ENCODE measurements at places on chromosomes 16 and 17. TPM values are rescaled to one million over a fixed set of nuclear protein-coding genes. Genes with fewer than 3 reads are reported as not detected.

The FKBP10 gene
- not detected for total RNA-seq

DNA sequence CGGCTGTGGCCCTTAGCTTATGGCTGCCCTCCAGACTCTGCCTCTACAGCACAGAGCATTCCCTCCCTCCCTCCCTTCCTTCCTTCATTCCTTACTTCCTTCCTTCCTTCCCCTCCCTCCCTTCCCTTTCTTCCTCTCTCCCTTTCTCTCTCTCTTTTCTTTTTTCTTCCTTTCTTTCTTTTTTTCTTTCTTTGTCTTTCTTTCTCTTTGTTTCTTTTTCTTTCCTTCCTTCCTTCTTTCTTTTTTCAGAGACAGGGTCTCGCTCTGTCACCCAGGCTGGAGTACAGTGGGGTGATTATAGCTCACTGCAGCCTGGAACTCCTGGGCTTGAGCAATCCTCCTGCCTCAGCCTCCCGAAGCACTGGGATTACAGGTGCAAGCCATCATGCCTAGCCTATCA, 11.7 kb downstream of the TMEM92 start:
- H3K27ac ChIP-seq, result no peak overlapping the region
- peaks cover 4% of the 10 kb centered on the region for H3K27me3 ChIP-seq
- no peak for DNase-seq
- H3K4me3 ChIP-seq, result no peak overlapping the region
- no peaks in the 10 kb centered on the region for H3K36me3 ChIP-seq

DNA sequence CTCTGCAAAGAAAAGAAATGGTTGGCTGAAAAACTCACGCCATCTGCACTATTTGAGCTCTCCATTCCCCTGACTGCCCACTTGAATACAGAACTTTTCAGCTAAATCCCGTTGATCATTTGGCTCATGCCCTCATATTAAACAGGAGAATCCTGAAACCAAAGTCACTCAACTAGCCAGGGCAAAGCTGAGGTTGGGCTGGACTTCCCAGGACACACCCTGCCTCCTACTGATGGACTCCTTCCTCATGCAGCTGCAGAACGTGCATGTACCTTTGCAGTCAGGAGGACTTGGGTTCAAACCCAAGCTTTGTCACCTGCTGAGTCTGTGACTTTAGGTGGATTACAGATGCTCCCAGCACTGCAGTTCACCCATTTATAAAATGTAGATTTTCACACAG, 7.7 kb downstream of the ASIC2 start:
- no peaks in the 10 kb centered on the region for H3K4me1 ChIP-seq
- H3K36me3 ChIP-seq, result no peaks in the 10 kb centered on the region
- no peak for DNase-seq
- no peak overlapping the region for H3K4me3 ChIP-seq

- H3K4me1 ChIP-seq, result no peaks in the 10 kb centered on the region
- H3K36me3 ChIP-seq, result peaks cover 87% of the 10 kb centered on the region
- no peak overlapping the region for H3K4me3 ChIP-seq
- no peak overlapping the region for H3K27ac ChIP-seq
- H3K27me3 ChIP-seq, result no peaks in the 10 kb centered on the region
- DNase-seq, result no peak
Observed at GRCh38 chr17:80330276-80330675, 69.6 kb downstream of the RNF213 start.

The RHBDF1 gene
- not detected for total RNA-seq

The ALG1 gene
- total RNA-seq, result 23.5 TPM

The ORC6 gene
- 3.0 TPM for total RNA-seq

DNA sequence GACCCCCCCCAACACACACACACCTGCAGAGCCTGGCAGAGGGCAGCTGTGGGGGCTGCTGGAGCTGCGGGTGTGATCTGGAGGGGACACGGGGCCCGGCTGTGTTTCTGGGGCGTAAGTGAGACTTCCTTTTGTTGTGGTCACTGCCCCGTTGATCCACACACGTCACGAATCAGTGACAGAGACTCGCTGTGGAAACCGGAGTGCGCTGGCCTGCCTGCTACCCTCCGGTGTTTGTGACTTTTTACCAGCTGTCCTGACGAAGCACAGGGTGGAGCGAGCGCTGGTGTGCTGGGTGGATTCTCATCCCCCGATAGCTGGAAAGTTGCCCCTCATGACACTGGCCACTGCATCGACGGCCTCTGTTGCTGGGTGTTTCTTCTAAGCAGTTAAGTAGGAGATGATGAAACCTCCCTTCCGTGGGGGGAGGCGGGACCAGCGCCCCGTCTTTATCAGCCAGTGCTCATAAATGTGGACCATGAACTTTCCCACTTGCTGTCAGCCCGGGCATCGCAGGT, 2.3 kb downstream of the METRNL start:
- no peaks in the 10 kb centered on the region for H3K27me3 ChIP-seq
- H3K4me3 ChIP-seq, result no peak overlapping the region
- DNase-seq, result no peak
- no peak overlapping the region for H3K27ac ChIP-seq
- no peaks in the 10 kb centered on the region for H3K36me3 ChIP-seq

The PIK3R5 gene
- total RNA-seq, result 89.4 TPM

DNA sequence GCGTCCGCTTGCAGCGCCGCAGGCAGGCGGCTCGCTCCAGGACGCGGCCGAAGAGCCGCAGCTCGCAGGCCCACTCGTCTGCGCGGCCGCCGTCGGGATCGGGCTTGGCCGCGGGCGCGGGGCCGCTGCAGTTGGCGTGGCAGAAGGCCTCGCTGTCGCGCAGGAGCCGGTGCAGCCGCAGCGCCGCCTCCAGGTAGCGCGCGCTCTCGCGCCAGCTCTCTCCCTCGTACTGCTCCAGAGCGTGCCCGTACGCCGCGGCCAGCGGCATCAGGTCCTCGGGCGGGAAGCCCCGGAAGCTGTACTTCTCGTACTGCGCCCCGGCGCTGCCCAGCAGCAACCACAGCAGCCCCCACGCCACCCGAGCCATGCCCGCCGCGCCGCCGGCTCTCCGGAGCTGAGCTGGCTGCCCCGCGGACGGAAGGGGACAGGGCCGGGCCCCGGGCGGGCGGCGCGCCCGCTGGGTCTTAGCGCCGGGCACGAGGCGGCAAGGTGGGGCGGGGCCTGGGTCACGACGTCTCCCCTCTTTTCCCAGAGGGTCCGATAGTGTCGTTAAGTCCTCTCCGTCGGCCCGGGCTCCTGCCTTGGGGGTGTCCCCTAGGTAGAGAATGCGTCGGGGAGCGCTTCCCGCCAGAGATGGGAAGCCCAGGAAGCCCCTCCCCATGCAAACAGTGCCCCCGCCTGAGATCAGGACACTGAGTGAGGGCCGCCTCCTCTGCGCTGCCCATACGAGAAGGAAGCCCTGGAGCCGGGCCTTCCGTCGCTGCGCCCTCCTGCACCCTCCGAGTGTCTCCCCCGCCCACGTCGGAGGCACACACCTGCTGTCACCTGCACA, at the start of gene P3H4:
P3H4 (minus strand) TSS at position 401 of the 832 bp plus-strand sequence; CDS start at position 367, 34 bp downstream.
- no peaks in the 10 kb centered on the region for H3K36me3 ChIP-seq
- H3K4me3 ChIP-seq, result peak within 1 kb of the TSS; percentile 47
- H3K27me3 ChIP-seq, result no peaks in the 10 kb centered on the region
- H3K27ac ChIP-seq, result peak within 1 kb of the TSS; percentile 45
- H3K4me1 ChIP-seq, result peaks cover 20% of the 10 kb centered on the region
- peak; percentile 80 for DNase-seq

DNA sequence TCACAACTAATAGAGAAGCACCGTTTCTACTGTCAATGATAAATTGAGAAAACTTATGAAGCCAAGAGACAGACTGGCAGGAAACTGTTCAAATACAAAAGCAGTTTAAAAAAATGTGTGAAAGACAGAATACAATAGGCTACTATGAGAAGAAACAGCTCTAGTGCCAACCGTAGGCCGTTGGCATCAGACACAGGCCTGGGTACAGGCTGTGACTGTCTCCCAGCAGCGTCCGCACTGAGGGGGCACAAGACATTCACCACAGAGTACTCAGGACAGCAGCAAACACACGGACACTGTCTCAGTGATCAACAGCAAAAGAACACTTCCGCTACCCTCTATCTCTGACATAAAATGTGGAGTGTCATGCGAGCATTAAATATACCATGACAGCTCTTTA, 7.8 kb upstream of the C1QBP start:
- peaks cover 32% of the 10 kb centered on the region for H3K36me3 ChIP-seq
- no peak for DNase-seq
- H3K4me3 ChIP-seq, result no peak overlapping the region
- no peak overlapping the region for H3K27ac ChIP-seq
- no peaks in the 10 kb centered on the region for H3K4me1 ChIP-seq

- DNase-seq, result no peak
- no peak overlapping the region for H3K4me3 ChIP-seq
- no peaks in the 10 kb centered on the region for H3K36me3 ChIP-seq
- no peaks in the 10 kb centered on the region for H3K4me1 ChIP-seq
- no peaks in the 10 kb centered on the region for H3K27me3 ChIP-seq
- no peak overlapping the region for H3K27ac ChIP-seq
Observed at GRCh38 chr16:12826559-12826958, 22.9 kb upstream of the CPPED1 start.

- peaks cover 10% of the 10 kb centered on the region for H3K27me3 ChIP-seq
- no peaks in the 10 kb centered on the region for H3K36me3 ChIP-seq
- H3K4me1 ChIP-seq, result peaks cover 15% of the 10 kb centered on the region
- no peak within 1 kb of the TSS for H3K4me3 ChIP-seq
Observed at GRCh38 chr17:15265131-15265530, at the start of gene PMP22. TSS of gene PMP22 (minus strand) at chr17:15265326. CDS start at chr17:15260727, 4,599 bp downstream.

The OTOP3 gene
- not detected for total RNA-seq

DNA sequence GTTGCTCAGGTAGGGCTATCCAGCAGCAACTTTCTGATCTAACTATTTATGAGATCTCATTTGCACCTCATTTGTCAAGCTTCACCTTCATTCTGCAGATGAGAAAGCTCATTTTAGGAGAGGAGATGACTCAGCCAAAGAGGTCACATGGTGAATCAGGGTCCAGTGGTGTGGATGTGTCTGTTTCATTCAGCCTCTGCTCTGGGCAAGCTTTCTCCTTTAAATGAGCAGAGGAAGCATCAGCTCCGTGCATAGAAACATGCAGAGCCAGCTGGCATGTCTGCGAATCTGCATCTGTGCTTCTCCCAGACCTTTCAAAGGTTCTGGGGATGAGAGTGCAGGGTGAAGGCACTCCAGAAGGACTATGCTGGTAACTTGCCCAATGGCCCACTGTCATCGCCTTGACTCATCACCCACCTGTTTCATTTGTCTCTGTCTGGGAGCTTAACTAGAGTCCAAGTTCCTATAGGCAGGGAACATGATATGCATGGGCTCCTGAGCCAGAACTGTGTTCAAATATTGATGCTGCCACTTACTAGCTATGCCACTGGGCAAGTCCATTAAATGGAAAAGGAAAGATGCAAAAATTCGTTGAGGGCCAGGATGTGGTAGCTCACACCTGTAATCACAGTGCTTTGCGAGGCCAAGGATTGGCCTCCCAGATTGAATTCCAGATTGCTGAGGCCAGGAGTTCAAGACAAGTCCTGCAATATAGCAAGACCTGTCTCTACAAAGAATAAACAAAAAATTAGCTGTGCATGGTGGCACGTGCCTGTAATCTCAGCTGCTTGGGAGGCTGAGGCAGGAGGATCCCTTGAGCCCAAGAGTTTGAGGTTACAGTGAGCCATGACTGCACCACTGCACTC, 67.1 kb upstream of the NLK start:
- no peaks in the 10 kb centered on the region for H3K36me3 ChIP-seq
- no peak overlapping the region for H3K4me3 ChIP-seq
- H3K27ac ChIP-seq, result no peak overlapping the region
- no peak for DNase-seq

DNA sequence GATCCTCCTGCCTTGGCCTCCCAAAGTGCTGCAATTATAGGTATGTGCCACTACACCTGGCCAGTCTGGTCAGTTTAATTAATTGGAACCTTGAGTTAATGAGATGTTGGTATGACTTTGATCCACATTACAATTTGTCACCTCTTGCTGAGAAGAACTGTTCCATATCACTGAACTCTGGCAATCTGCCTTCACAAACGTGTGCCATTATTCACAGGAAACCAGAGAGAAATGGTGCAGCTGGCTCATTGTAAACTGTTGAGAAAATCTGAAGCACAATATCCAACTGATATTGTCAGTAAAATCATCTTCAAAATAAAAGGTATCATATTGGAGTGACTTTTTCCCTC, 39.3 kb upstream of the YPEL2 start:
- H3K4me1 ChIP-seq, result no peaks in the 10 kb centered on the region
- DNase-seq, result no peak

DNA sequence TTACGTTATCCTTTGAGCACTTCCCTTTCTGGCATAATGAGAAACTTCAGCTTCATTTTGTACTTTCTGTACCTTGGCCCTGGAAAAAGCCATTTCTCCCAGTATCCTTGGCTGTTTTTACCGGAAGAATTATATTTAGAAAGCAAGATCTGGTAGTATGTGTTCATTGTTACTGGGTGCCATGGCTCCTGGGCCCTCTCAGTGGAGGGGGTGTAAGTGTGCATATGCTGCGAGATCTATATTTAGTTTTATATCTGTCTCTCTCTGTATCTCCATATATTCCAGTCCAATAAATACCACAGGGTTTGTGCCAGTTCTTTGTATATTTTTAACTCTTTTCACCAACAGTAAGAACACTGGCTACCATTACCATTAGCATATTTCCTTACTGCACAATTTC, 17.7 kb downstream of the ATP2C2 start:
- no peak overlapping the region for H3K4me3 ChIP-seq
- no peak for DNase-seq
- H3K36me3 ChIP-seq, result no peaks in the 10 kb centered on the region

- no peaks in the 10 kb centered on the region for H3K36me3 ChIP-seq
- H3K27me3 ChIP-seq, result no peaks in the 10 kb centered on the region
- H3K27ac ChIP-seq, result no peak overlapping the region
- H3K4me1 ChIP-seq, result no peaks in the 10 kb centered on the region
- H3K4me3 ChIP-seq, result no peak overlapping the region
Observed at GRCh38 chr17:79360196-79360595, 250.7 kb downstream of the RBFOX3 start.

The ARL17B gene
- 39.0 TPM for total RNA-seq

DNA sequence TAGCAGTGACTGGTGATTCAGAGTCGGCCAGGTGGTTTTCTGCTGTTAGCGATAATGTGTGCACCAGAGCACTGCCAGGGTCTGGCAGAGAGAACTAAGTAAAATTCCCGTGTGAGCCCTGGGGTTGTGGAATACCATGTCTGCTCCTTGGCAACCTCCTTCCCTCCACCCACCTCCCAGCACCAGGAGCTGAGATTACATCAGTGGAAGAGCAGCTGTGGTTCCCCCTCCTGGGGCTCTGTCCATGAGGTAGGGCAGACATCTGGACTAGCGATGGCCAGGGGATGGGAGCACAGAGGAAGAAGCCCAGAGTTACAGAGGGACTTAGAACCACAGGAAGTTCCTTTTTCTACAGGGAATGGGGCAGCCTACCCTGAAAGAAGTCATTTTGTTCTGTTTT, 15.8 kb downstream of the CLEC10A start:
- H3K27me3 ChIP-seq, result no peaks in the 10 kb centered on the region
- no peak overlapping the region for H3K4me3 ChIP-seq
- DNase-seq, result no peak
- H3K4me1 ChIP-seq, result no peaks in the 10 kb centered on the region
- no peak overlapping the region for H3K27ac ChIP-seq

DNA sequence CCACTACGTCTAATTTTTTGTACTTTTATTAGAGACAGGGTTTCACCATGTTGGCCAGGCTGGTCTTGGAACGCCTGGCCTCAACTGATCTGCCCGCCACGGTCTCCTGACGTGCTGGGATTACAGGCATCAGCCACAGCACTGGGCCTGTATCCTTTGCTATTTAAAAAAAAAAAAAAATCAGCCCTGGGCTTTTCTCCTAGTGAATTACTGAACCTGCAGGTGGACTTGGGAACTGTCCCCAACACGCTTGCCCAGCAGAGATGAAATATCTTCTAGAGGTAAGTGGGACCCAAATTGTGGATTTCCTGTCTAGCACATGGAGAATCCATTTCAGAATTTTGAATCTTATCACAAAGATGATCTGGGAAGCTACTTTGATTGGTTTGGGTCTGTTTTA, 14.8 kb downstream of the CNOT1 start:
- H3K36me3 ChIP-seq, result peaks cover 13% of the 10 kb centered on the region
- H3K4me3 ChIP-seq, result no peak overlapping the region
- no peak for DNase-seq
- H3K27me3 ChIP-seq, result no peaks in the 10 kb centered on the region
- H3K27ac ChIP-seq, result no peak overlapping the region
- peaks cover 13% of the 10 kb centered on the region for H3K4me1 ChIP-seq

The CACNA1G gene
- total RNA-seq, result not detected
